NCI-H1930 (cell line): ENCODE measurements at places on chromosomes 7 and 10.

- DNase-seq, result no peak
These were observed 31.1 kb downstream of the TAX1BP1 start for GRCh38 chr7:27771111-27771510.

GRCh38 chr7:107742678-107743566 is 1.0 kb upstream of the CBLL1 start:
- DNase-seq, result peak; percentile 53

GRCh38 chr10:110310741-110311140 is 6.0 kb upstream of the SMNDC1 start:
- DNase-seq, result no peak

DNA sequence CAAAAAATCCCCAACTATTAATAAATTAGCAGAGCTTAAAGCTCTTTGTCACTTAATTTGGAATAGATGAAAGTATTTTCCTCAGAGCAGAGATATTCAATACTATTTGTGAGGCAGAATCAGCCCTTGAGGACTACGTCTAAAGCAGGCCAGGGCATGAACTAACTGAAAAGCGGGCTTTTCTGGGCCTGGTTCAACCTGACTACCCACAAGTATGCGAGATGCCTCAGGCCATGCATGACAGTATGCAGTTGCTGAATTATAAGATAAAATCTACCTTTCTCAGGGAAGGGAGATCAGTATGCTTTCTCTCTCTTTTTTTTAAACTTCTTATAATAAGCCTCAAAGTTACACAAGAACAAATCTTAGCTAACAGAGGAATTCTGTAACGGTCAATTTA is 20.1 kb downstream of the TMEM168 start:
- no peak for DNase-seq

GRCh38 chr7:66886152-66886551 is 34.9 kb upstream of the TMEM248 start:
- no peak for DNase-seq

GRCh38 chr10:77223526-77224460 is 413.8 kb downstream of the KCNMA1 start:
- DNase-seq, result no peak
